NCI-H1436 treated with DMSO at 0.1 percent for 48 hours (cell line): ENCODE measurements at places on chromosomes 5 and 9.

DNA sequence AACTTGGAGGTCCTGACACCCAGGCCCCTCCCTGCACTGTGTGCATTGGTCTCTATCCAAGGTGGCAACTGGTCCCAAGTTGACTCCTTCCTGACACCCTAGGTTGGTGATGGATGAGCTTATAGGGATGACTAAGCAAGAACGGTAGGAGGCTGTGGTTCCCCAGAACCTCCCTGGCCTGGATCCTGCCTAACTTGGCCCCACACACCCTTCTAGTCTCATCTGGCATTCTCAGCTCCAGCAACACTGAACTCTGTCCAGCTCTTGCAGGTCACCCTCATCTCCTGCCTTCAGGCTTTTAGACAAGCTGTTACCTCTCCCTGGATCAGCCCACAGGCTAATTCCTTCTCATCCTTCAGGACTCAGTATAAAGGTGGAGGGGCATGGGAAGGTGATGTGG, 16.5 kb downstream of the AQP3 start:
- no peak for DNase-seq

- DNase-seq: no peak
These were observed 476.4 kb downstream of the KDM4C start for GRCh38 chr9:7234144-7234543.

GRCh38 chr5:34045996-34046395, 3.0 kb upstream of the C1QTNF3 start:
- no peak for DNase-seq

DNA sequence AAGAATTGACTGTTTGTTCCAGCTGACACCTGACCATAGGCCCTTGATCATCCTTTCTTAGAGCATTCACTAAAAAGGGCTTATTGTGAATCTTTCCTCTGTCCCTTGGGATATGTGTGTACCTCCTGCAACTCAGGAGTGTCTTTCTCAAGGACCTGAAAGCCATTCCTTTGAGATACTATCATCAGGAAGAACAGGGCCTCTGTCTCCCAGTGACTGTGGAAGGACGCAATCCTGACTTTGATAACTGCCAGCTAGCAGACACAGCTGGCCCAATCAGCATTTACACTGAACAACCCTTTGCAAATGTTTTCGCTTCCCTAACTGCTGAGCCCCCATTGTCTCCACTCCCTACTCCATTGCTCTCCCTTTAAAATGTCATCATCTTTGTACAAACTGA, 144.4 kb downstream of the RMI1 start:
- DNase-seq: no peak

DNA sequence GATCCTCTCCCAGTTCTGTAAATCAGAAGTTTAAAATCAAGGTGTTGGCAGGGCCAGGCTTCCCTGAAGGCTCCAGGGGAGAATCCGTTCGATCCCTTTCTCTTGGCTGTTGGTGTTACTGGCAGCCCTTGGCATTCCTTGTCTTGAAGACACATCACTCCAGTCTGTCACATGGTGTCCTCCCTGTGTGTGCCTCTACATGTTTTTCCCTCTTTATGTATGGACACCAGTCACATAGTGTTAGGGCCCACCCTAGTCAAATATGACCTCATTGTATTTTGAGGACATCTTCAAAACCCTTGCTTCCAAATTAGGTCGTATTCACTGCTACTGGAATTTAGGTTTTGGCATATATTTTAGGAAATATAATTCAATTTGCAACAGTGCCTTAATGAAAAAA, 94.6 kb downstream of the RASEF start:
- DNase-seq: no peak

GRCh38 chr5:109938453-109938852, 248.7 kb downstream of the MAN2A1 start:
- no peak for DNase-seq

DNA sequence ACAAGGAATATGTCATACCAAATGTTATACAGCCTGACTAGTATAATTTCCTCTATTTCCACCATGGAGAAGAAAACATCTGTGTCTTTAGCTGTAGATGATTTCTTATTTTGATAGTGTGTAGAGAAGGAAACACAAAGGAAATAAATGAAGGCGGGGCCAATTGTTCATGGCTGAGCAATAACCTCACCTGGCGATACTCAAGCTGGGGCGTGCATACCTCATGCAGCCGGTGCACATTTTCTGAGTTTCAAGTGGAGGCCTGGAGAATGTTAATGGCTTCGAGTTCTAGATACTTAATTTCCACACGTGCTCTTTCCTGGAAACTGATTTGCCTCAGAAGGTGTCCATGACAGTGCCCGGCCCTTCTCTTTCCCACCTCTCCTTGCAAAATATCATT, 127.4 kb upstream of the TAF11L2 start:
- DNase-seq: no peak

DNA sequence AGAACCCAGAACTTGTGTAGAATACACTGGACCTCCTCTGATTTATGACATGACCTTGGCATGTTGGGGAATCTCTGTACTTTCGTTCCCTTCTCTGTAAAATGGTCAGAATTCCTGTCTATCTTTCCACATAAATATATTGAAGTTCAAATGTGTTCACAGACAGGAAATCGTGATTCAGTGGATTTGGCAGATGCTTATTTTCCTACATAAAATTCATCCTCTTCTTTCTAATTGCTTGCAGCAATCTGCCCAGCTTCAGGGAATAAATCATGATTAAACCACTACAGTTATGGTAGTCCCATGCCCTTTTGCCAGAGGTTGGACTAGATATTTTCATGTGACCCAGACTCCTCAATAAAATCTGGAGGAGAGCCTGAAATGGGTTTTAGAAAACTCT, 52.1 kb upstream of the ARL15 start:
- DNase-seq: no peak

GRCh38 chr5:133122711-133123110, 70.9 kb downstream of the HSPA4 start:
- no peak for DNase-seq

DNA sequence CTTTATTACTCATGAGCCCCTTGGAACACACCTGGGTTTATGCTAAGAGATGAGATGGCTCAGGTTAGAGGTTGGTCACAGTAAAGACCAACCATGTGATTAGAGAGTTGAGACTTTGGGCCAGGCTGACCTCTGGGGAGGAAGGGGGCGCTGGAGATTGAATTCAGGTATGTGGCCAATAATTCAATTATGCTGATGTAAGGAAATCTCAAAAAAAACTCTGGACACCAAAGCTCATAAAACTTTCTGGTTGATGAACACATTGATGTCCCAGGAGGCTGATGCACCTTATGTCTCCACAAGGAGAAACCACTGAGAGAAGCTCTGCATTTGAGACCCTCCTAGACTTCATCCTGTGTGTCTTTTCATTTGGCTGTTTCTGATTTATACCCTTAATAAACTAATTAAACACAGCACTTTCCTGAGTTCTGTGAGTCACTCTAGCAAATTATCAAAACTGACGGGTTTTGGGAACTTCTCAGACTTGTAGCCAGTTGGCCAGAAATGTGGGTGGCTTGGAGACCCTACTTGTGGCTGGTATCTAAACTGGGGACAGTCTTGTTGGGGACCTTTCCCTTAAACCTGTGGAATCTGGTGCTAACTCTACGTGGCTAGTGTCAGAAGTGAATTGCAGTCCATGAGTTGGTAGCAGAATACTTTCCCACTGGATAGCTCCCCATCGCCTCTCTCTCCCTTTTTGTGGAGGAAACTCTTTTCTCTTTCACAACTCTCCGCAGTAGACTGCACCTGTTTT, 7.5 kb upstream of the CCL27 start:
- no peak for DNase-seq

DNA sequence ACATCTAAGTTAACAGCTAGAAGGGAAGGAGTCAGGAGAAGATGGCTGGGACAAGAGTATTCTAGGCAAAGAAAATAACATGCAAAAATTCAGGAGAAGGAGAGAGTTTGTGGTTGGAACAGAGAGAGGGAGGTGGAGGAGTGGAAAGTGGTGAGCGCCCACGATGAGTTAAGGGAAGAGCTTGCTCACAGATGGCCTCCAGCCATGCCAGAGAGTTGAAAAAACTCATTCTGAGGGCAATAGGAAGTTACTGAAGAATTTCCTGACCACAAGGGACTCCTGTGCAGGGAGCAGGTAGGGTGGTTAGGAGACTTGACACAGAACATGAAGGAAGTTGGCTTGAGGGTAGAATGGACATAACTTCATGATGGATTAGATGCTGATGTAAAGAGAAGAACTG, 159.7 kb downstream of the DOCK2 start:
- DNase-seq: no peak

DNA sequence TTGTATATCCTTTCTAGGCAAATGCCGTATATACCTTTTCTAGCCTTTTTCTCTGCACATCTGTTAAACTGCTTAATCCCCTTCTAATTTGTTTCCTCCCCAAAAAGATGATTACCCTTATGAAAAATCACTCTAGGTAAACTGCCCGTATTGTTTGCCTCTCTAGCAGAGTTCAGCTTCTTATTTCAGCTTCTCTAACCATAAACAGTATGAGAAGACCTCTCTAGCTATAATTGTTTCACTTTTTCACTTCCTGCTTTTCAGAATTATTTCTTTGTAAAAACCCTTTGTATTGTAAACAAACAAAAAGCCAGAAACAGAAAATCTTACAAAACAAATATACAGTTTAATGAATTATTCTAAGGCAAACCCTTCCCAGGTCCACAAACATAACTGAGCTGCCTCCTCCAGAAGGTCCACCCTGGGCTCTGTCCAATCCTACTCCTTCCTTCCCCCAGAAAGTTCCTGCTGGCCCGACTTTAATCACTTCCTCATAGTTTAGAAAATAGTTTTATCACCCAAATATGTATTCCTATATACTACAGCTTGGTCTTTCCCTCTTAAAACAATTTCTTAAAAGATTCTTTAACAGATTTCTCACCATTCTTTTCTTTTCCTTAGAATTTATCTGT, 158.1 kb downstream of the FGF1 start:
- DNase-seq: no peak

DNA sequence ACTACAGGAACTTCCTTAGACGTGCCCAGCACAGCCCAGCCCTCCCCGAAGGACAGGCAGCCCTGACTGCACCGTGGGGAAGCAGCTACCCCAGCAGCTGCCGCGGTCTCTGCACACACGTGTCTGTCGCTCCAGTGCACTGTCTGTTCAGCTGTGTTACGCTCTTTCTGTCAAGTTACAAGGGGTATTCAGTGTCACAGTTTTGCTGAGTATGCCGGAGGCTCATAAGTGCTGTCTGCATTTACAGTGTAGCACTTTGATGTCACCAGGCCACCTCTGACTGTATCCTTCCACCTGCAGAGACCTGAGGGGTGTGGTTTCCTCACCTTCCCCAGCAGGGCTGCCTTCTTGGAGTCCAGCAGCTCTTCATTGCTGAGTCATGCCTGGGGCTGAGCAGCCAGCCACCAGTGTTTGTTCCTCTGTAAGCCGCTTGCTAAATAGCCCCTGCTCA, 126.8 kb downstream of the EHMT1 start:
- no peak for DNase-seq

GRCh38 chr5:589588-589987, 22.6 kb upstream of the CEP72 start:
- no peak for DNase-seq

DNA sequence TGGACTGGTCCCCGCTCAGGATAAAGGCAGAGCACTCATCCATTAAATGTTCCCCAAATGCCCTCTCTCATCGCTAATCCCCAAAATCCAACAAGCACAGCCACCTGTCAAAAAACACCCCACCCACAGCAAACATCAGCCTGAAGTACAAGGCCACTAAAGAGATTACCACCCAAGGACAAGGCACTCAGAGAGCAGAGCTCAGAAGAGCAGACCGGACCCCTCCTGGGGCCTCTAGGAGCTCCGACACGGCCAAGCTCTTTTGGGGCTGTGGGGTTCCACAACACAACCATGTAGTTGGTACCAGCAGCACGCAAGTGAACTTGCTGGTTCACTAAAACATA, 9.8 kb downstream of the VDAC1 start:
- DNase-seq: no peak

- no peak for DNase-seq
These were observed 245.7 kb downstream of the BNC2 start for GRCh38 chr9:16624744-16625117.

GRCh38 chr5:99948850-99949249, 586.3 kb upstream of the FAM174A start:
- no peak for DNase-seq

- DNase-seq: no peak
These were observed 47.4 kb downstream of the VAV2 start for GRCh38 chr9:133944746-133945135.

DNA sequence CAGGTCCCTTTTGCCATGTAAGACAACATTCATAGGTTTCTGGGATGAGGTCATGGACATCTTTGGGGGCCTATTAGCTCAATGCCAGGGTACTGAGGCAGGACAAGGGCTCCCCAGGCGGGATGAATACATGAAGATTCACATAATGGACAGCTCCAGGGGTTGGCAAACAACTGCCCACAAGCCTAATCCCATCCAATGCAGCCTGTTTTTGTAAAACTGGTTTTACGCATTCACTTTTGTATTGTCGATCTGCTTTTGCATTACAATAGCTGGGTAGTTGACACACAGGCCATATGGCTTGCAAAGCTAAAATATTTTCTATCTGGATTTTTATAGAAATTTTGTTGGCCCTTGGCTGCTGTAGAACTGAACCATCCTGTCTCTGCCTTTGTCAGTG, 248.5 kb upstream of the PANK3 start:
- DNase-seq: no peak

DNA sequence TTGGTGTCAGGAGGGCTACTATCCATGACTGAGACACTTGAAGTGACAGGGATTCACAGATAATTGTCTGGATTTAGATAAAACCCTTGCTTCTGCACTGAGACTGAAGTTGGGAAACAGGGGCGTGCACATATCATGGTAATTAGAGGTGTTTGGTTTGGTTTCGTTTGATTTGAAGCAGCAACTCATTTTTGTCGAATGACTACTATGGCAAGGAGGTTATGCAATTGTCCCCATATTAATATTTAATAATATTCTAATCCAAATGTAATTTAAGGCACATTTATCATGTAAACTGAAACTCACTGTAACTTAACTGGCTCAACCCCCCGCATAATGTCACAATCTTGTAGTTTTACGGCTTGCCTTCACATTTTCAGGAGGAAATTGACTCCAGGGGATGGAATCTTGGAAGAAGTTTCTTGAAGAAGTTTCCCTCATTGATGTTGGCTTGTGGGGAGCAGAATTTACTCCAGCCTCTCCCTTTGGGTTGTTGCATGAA, 12.5 kb downstream of the ZNF366 start:
- no peak for DNase-seq

- DNase-seq: no peak
These were observed 45.2 kb downstream of the MRRF start for GRCh38 chr9:122309861-122310260.

DNA sequence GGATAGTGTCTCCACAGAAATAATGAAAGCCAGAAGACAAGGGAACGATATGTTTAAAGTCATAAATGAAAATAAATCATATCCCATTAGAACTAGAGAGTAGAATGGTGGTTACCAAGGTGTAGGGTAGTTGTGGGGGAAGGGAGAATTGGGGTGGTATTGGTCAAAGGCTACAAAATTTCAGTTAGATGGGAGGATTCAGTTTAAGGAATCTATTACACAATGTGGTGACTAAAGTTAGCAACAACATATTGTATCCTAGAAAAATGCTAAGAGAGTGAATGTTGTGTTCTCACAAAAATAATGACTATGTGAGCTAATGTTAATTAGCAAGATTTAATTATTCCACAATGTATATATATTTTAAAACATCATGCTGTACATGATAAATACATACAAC, 27.8 kb upstream of the LARP1 start:
- no peak for DNase-seq
